ENCODE measurements at places on chromosomes 5 and 9.

GRCh38 chr9:121955649-121956048 lies 137.5 kb downstream of the TTLL11 start:
- DNase-seq: no peak

- no peak for DNase-seq
These were observed 7.0 kb downstream of the NSMF start for GRCh38 chr9:137452006-137452760.

- DNase-seq: no peak
These were observed 212.2 kb downstream of the C9orf50 start for GRCh38 chr9:129408535-129409215.

- peak; percentile 13 for DNase-seq
These were observed 73.5 kb downstream of the KIF4B start for GRCh38 chr5:155087036-155087435.

- no peak for DNase-seq
These were observed 4.5 kb downstream of the TJP2 start for GRCh38 chr9:69178583-69179011.

DNA sequence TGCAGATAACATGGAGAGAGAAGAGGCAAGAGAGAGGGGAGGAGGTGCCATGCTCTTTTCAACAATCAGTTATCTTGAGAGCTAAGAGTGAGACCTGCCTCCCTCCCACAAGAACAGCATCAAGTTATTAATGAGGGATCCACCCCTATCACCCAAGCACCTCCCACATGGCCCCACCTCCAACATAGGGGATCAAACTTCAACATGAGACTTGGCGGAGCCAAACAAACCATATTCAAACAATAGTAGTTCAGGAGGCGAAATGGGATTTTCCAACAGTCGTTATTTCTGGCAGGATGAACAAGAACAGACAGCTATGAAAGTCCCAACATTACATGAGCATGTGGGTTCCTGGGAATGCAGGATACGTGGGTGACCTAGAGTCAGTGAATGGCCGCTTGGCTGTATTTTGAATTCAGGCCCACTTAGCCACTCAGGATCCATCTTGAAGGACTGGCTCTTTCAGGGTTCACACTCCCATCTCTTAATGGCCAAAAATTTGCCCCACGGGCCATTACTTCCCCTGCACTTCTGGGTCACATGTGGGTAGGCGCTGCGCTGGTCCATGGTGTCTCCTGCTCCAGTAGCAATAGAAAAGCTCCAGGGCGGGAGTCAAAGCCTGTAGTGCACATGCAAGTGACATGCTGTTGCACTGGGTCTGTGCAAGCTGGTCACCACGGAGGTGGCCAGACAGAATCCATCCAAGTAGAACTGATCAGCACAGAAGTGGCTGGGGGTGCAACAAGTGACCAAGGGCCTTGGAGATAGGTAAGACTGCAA lies 7.1 kb upstream of the FAF2 start:
- no peak for DNase-seq

GRCh38 chr5:104734046-104734445 lies 1171.5 kb upstream of the NUDT12 start:
- DNase-seq: no peak

- DNase-seq: no peak
These were observed 62.8 kb upstream of the KLF9 start for GRCh38 chr9:70477146-70477745.

DNA sequence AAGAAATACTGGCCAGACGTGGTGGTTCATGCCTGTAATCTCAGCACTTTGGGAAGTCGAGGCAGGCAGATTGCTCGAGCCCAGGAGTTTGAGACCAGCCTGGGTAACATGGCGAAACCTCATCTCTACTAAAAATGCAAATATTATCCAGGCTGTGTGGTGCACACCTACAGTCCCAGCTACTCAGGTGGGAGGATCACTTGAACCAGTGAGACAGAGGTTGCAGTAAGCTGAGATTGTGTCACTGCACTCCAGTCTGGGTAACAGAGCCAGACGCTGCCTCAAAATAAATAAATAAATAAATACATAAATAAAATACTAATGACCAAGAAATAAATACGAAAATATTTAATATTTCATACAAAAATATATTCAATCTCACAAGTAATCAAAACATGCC lies 18.8 kb downstream of the KLF9 start:
- DNase-seq: no peak

GRCh38 chr5:119365847-119366539 lies 10.2 kb downstream of the TNFAIP8 start:
- DNase-seq: peak; percentile 62

DNA sequence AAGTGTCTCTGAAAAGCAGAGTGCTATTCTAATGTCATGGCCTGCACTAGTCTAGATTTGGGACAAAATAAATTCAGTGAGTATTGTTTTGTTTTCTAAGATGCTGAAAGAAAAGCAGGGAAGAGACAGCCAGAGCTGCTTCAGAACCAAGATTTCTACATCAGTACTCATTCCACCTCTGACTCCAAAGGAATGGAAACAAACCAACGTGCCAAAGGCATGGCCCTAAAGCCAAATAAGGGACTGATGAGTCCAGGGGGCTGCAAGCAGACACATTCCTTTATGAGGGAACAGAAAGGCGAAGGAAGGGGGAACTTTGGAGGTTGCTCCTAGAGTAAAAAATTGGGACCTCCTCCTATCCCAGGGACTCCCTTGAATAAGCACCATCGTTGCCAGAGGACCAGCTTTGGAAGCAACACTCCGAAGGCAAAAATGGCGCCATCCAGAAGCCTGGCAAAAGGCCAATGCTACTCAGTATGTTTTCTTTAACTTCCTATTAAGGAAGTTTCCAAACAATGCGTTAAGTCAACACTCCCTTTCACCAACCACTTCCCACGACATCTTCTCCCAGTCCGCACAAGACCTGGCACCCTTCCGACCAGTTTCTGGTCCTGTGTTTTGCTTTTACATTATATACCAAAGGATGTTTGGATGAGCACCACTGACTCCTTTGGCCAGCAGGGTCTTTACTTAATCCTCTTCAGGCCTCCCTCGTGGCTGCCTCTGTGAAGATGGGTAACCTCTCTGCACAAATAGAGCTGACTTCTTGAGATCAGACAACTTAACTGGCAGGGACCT lies 31.6 kb downstream of the ADAM19 start:
- peak; percentile 81 for DNase-seq

DNA sequence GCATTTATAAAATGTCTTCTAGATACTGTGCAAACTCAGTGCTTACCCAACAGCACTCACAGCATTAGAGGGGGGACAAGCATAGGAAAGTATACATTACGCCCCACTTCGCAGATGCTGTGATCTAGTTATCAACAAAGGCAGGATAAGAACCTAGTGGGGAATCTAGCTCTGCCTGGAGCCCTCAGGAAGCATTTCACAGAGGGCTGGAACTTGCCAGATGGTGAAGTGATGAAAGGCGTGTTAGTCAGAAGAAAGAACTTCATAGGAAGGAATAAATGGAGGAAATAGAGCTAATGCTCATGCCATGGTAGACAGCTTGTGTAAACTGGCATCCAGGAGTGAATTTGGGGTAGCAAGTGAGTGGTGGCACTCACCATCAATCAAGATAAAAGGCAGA lies 25.8 kb downstream of the DIRAS2 start:
- DNase-seq: no peak

GRCh38 chr5:122727112-122727541 lies 47.8 kb upstream of the SNX2 start:
- DNase-seq: peak; percentile 87

DNA sequence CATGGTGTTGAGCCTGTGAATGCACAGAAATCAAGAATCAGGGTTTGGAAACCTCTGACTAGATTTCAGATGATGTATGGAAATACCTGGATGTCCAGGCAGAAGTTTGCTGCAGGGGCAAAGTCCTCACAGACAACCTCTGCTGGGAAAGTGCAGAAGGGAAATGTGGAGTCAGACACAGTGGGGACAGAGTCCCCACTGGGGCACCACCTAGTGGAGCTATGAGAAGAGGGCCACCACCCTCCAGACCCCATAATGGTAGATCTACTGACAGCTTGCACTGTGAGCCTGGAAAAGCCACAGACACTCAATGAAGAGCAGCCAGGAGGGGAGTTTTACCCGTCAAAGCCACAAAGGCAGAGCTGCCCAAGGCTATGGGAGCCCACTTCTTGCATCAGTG lies 181.9 kb upstream of the SEMA6A start:
- no peak for DNase-seq

DNA sequence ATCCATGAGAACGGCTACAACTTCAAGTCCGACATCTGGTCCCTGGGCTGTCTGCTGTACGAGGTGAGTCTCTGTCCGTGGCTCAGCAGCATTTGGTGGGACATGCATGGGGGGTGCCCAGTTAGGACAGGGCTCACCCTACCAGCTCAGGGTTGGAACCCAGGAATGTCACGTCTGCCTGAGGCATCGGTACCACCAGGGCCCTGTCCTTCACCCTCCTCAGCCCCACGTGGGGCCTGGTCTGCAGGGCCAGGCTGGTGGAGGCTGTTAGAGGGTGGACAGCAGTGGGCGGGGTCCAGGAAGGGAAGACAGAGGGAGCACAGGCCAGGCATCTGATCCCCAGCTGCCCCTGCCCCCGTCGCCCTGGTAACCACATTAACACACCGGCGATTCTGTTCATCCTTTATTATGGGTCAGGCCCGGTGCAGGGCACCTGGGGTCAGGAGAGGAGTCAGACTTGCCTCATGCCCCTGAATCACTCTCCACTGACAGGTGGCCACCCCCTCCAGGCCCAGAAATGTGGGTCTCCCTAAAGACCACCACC lies 75.6 kb downstream of the PSMB7 start:
- no peak for DNase-seq

DNA sequence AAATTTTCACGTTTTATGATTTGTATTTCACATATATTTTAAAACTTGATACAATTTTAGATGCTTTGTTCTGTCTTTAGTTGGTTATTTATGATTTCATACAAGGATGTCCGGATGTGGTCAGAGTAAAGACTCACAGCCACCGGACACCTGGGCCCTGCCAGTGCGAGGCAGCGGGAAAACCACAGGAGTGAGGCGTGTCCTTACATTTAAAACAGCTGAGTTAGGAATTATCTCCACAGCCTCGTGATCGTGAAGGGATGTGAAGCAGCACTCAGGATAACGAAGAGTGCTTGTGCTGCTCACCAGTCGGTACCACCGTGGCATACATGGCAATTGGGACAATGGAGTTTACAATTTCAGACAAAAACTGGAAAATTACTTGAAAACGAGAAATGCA lies 14.0 kb downstream of the SNX18 start:
- DNase-seq: no peak

DNA sequence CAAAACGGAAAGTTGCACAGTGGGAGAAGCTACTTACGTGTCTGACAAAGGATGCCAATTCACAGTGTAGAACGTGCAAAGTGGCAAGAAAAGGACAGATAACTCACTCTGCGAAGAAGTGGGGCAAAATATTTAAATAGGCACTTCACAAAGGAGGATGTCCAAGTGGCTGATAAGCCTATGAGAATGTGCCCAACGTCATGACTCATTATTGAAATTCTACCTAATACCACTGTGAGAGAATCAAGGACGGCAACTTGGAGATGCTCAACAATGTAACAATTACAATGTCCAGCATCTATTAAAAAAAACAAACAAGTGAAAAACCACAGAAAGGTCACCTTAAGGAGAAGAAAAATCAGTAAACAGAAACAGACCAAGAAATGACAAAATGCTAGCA lies 59.0 kb downstream of the NACC2 start:
- peak; percentile 26 for DNase-seq

- DNase-seq: no peak
These were observed 41.3 kb upstream of the TESK1 start for GRCh38 chr9:35563791-35564197.

DNA sequence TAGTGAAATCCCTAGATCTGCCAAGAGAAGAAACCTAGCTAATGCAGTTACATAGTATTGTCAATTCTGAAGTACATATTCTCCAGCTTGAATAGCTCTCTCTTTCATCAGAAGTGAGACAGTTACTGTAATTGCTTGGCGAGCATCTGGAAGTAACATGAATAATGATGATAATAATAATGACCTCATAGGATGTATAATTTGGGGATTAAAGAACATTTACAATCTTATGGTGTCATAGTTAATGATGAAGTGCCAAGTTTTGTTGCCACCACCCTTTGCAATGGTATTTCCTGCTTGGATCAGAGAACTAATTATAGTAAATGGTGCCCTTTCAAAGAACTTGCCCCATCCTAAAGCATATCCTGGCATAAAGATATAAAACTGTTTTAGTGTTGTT lies 201.4 kb downstream of the ADAMTSL1 start:
- DNase-seq: peak; percentile 34

- DNase-seq: no peak
These were observed 6.1 kb downstream of the BBLN start for GRCh38 chr9:128166169-128166568.

DNA sequence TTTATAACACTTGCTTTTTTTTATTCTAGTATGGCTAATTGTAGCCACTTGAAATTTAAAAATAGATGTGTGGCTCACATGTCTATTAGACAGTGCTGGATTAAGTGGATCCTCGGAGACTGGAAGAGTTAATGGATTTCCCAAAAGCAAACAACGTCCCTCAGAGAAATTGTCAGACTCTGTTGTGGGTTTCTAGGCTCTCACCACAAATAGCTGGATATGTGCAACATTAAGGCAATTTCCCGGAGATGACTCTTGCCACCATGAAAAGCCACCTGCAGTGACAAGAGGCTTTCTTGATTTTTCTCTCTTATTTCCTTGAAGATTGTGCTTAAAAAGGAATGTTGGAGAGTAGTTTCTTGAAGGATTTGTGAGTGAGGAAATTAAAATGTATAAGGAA lies 43.2 kb downstream of the TMEM167A start:
- DNase-seq: no peak

GRCh38 chr5:164207646-164208045 lies 702.2 kb downstream of the MAT2B start:
- DNase-seq: peak; percentile 29

DNA sequence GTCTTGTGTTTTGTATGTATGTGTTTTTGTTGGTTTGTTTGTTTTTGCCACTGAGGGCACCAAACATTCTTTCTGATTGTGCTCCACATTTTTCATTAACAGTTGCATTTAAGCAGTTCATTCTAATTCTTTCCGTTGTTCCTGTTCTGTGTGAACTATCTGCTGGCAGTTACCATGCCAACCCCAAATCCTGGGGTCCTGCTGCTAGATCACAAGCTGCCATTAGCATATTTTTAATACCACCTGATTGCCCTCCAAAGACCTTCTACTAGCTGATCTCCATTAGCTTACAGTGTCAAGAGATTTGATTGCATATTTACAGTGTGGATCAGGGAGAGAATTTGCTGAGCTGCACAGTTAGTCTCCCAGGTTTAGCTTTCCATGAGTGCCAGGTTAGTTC lies 40.6 kb upstream of the STARD4 start:
- no peak for DNase-seq

DNA sequence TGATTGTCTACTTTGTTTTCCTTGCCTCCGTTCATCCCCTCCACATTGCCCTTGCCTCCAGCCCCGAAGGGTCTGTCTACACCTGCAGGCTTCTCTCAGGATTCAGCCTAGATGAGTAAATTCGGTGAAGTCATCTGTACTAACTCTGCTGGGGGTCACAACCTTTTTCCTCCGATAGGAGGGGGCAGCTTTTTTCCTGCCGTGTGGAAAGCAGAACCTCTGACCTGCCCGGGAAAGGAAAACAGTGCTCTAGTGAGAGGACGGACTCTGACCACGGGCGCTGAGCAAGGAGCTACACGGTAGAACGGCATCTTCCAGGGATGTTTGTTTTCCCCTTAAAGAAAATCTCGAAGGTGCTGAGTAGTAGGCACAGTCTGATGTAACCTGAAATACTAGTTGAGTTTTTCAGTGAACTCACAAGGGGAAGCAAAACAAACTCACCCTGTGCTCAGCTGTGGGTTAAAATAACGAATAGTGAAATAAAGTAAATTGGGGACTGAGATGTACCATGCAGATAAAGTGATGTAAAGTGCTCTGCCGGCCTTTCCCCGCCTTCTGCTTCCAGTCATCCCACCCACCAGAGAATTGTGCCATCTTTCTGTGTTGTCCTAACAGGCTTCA lies 281.8 kb downstream of the AOPEP start:
- no peak for DNase-seq

GRCh38 chr9:127199001-127199791 lies 65.4 kb upstream of the GARNL3 start:
- DNase-seq: peak; percentile 90
